ENCODE measurements at places on chromosomes 2 and 18.

DNA sequence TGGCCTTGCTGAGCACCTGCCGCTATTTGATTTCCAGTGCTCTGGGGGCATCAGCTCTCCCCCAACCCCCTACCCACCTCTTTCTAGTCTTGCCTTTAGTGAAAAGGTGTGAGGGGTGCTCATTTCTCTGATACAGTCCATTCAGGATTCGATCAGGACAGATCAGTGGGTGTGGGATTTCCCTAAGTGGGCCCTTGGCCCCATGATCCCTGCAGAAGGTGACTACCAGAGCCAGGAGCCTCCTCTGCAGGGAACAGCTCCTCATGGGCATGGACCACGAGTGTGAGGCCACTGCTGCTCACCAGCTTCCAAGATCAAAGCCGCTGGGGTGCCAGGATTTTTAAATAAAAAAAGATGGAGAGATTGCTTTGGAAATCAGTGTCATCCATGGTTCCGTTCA, 835.2 kb upstream of the ID2 start:
- DNase-seq: no peak

- no peak for DNase-seq
Observed at GRCh38 chr18:13261661-13262357, 43.2 kb downstream of the LDLRAD4 start.

- no peak for DNase-seq
Observed at GRCh38 chr2:185862657-185863398, 124.2 kb downstream of the FSIP2 start.

- no peak for DNase-seq
Observed at GRCh38 chr2:98297817-98298682, 48.2 kb upstream of the CNGA3 start.

GRCh38 chr2:69848186-69848790, 18.8 kb downstream of the GMCL1 start:
- no peak for DNase-seq

GRCh38 chr2:100924520-100925451, 77.3 kb upstream of the RPL31 start:
- peak; percentile 45 for DNase-seq

- DNase-seq: no peak
Observed at GRCh38 chr2:10720306-10720705, 1.1 kb upstream of the ATP6V1C2 start.

GRCh38 chr2:218161644-218162043, 5.1 kb downstream of the CXCR1 start:
- DNase-seq: no peak

GRCh38 chr2:138403431-138403927, 98.1 kb upstream of the SPOPL start:
- DNase-seq: no peak

DNA sequence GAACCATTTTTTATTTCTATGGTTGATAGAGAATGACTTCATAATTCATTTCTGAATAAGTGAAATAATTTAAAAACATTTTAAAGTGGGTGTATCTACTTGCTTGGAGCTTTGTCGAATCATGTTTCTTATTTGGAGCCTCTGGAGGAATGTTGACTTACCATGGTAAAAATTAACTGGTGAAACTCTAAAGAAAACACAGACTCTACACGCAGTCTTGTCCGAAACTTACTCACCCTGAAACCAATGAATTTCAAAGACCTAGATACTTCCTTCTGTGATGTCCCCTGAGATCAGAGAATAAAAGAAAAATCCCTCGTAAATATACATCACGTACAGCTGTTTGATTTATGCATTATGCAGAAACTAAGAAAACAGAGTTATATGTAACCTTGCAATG, 665.2 kb upstream of the NRXN1 start:
- no peak for DNase-seq

DNA sequence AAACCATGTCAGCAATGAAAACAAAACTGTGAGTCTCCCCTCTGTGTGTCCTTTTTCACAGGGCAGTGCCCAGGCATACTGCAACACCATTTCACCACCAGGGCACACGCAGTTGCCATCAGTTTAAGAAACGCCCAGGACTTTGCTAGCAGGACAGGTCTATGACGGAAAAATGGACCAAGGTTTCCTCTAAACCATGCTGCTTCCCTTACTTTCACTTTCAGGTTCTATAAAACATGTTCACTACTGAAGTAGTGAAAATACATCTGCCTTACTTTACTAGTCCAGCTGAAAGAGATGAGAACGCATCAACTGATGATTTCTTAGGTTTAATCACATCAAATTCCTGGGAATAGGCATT, 110.5 kb downstream of the TCF4 start:
- no peak for DNase-seq

GRCh38 chr2:172328103-172328841, 99.1 kb upstream of the ITGA6 start:
- DNase-seq: no peak

DNA sequence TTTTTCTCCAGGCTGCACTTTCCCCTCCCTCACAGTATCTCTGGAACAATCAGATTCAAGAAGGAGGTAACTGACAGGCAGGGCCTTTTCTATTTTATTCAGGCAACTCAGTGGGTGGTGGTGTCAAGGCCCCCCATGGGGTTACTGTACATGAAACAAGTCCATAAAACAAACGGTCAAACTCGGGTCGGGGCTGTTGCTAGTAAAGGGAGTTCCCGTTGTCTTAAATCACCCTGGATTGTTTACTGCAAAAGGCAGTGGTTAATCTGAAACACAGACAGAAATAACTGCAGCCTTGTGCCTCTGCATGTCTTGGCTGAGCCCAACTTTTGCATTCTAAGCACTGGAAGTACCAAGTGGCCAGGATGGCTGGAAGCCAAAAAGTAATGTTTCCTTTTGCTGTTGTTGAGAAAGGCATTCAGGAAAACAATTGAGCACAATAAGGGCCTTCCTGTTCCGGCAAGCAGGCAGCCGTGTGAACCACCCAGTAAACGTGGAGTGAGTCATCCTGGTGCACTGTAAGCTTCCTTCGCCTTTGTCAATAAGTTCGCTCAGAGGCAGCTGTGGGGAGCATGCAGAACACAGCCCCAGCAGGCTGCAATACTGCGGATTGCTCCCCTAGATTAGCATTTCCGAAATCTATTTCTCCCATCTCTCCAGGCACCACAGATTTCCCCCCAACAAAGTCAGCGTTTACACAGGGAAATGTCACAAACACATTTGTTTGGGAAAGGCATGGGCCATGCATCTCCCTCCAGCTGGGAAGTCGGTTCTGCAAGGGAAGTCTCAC, 149.6 kb downstream of the IRS1 start:
- peak; percentile 48 for DNase-seq

- no peak for DNase-seq
Observed at GRCh38 chr18:3603421-3604234, 153.7 kb downstream of the TGIF1 start.

DNA sequence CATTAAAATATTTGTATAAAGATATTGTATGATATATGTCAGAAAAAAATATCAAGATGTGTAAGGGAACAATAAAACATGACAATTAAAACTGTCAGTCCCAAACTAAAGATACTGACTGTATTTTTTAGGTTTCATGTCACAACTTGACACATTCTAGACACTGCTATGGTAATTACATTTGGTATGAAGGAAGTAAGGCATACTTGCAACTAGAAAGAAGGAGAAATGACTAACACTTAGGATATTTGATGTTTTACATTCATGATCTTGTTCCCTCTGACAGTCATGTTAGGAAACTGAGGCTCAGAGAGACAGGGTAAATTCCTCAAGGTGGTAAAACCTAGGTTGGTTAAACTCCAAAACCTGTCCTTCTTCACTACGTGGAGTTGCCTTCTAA, 68.3 kb downstream of the TMEFF2 start:
- no peak for DNase-seq

DNA sequence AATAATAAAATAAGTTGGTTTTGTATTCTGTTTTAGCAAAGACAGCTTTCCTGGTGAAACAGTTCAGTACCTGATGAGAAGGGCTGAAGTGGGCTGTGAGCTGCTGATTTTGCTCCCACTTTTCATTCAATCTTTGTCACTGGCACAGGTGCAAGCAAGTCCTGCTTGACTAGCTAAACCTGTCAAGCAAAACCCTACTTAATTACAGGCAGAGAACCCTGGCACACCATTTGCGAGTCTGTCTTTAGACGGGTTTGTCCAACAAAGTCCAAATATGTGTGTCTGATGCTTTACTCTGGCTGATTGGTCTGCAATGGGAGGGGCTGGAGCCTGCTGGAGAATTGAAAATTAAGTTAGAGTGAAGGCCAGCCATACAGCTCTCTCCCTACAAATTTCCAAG, 267.2 kb downstream of the EPHA4 start:
- DNase-seq: no peak

DNA sequence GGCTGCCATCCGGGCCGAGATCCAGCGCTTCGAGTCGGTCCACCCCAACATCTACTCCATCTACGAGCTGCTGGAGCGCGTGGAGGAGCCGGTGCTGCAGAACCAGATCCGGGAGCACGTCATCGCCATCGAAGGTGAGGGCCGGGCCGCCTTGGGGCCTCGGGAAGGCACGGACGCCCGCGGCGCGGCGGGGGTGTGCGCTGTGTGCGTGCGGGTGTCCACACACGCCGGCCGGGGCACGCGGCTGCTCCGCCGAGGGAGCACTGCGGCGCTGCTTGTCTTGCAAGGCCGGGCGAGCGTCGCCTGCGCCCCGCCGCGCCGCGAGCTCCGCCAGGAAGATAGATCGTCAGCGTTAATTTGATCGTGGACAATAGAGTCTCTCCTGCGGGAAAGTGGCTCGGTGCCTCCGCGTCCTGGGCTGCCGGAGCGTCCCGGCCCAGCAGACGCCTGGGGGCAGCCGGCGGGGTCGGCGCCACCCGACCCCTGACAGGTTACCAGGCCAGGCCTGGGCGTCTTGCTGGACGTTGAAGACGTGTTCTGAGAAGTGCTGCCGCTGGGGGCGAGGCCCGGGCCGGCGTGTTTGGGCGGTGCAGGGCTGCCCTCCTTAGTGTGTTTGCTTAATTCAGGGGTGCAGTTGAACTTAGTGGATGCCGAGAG, 1.0 kb downstream of the AGAP1 start:
- DNase-seq: no peak

DNA sequence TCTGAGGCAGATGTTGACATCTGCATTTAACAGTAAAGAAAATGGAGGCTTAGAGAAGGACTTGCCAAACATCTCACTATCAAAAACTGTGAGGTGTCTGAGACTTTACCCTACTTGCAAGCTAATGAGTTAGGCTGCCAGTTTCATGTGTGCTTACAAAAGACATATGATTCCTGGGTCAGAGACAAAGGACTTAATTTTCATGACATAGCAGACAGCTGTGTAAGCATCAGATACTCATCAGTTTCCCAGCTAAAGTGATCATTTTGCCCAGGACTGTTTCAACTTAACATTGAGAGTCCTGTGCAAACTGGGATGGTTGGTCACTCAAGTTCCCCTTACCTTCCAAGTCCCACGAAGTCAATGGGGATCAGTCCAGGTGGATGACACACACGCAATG, 18.9 kb upstream of the DAPL1 start:
- DNase-seq: no peak

DNA sequence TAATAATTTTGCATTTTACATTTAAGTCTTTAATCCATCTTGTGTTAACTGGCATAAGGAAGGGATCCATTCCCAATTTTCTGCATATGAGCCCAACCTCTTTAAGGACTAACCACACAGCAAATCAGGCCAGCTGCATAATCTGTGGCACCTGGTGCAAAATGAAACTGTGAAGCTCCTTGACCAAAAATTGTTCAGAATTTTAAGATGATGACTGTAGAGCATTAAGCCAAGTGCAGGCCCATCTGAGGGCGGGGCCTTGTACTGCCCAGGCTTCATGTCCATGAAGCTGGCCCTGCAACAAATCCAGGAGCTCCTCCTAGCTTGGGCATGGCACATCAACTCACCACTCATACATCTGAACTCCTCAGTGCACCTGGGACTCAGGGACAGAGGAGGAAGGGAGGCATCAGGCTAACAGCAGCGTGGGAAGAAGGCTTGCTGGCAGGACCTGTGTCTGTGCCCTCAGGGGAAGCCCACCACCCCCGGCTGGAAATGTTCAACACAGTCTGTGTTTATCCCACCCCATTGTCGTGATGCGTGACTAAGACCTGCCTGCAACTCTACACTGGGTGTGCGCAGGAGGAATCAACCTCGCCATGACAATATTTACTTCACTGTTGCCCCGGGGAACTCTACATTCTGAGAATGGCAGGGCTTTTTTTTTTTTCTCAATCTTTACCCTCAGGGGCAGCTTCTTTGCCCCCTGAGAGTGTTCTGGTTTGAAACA, 128.9 kb upstream of the SIX2 start:
- no peak for DNase-seq

GRCh38 chr2:160167089-160167740, 32.9 kb downstream of the ITGB6 start:
- no peak for DNase-seq

DNA sequence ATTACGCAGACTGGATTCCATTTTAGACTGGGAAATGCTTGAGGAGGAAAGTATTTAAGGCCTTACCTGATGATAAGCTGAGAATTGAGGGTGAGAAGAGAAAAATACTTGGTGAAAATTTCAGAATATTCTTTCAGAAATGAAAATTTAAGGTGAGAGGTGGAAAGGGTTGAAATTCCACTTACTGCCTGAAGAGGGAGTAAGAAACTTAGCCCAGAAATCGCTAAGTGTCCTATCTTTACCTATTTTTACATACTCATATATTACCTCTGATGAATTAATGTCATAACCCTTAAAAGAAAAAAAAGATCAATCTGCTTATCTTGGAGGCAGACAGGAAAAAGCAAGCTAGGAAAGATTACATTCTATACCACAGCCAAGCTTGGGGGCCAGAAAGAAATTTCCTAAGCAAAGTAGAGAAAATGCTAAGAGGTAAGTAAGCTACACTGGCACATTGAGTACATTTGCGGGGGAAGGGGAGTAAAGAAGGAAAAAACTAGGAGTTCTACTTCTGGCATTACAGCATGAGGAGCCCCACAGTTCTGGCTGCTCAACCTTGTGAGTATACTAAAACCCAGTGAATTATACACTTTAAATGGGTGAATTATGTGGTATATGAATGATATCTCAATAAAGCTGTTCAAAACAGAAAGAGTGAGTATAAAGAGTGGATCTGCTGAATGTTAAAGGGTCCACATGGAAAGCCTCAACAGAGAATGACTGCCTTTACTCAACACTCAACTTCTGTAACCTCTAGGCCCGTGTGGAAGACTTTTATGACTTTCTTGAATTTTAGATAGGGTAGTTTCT, 33.8 kb downstream of the SMC6 start:
- peak; percentile 15 for DNase-seq

GRCh38 chr2:39593439-39594393, 72.0 kb upstream of the TMEM178A start:
- no peak for DNase-seq

- no peak for DNase-seq
Observed at GRCh38 chr2:239310401-239311061, 90.3 kb downstream of the HDAC4 start.

DNA sequence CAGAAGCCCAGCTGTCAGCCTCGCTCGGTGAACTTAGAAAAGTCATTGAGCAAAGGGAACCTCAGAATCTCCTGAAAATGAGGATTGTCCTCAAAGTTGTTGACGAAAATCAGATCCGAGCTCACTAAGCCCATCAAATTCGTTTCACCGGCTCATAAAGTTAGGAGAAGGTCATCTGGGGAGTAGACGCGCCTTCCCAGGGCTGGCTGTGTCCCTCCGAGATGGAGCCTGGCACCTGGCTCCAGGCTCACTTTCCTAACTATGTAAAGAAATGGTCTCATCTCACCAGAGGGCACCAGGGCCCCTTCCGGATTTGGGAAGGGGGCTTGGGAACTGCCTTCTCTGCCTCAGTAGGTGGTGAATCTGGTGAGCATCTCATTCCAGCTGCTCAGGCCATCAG, 145.5 kb downstream of the PXDN start:
- no peak for DNase-seq

Measured in CD4-positive, alpha-beta memory T cell (primary cell).